ENCODE measurements at places on chromosomes 7 and 10.

- no peak for DNase-seq
Measured at GRCh38 chr10:52249850-52250395, 64.2 kb upstream of the DKK1 start.

GRCh38 chr10:11604865-11605650, 6.4 kb downstream of the USP6NL start:
- no peak for DNase-seq

DNA sequence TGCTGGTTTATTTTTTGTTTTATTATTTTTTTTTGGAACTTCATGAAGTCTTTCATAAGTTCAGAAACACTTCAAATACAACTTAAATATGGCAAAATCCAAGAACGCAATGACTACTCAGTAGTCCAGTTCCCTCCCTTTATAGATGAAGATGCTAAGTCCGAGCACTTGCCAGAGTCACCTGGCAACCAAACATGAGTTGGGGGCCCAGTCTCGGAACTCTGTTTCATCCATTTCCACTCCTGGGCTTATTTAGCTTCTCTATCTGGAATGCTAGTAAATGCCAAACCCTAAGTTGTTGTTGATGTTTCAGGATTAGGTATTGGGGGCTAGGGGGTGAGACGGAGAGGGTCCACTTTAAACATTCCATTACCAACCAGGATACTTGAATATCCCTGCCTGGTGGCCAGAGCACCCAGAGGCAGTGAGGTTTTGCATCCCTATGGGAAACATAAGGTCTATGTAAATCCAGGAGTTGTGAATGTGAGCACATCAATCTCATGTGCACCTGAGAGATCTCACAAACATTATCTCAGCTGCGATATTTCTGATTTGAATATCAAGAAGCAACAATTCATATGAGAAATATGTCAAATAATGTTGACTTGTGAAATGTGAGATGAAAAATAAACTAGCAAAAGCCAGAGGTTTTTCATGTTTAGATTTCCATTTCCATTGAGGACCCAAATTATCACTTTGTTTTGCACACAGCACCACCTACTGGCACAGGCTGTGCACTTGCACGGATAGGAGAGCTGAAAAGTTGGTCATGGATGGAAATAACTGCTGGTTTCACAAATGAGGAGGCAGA, 129.3 kb downstream of the PKD1L1 start:
- DNase-seq, result no peak

GRCh38 chr7:16881844-16882243, at the start of gene AGR3:
Gene AGR3 (minus strand): TSS chr7:16881983. CDS start chr7:16878618, 3,365 bp downstream.
- no peak for DNase-seq

- peak; percentile 87 for DNase-seq
Measured at GRCh38 chr10:122326385-122326784, 48.1 kb upstream of the PLEKHA1 start.

GRCh38 chr10:77825965-77826364, 100.6 kb downstream of the DLG5 start:
- DNase-seq, result no peak

DNA sequence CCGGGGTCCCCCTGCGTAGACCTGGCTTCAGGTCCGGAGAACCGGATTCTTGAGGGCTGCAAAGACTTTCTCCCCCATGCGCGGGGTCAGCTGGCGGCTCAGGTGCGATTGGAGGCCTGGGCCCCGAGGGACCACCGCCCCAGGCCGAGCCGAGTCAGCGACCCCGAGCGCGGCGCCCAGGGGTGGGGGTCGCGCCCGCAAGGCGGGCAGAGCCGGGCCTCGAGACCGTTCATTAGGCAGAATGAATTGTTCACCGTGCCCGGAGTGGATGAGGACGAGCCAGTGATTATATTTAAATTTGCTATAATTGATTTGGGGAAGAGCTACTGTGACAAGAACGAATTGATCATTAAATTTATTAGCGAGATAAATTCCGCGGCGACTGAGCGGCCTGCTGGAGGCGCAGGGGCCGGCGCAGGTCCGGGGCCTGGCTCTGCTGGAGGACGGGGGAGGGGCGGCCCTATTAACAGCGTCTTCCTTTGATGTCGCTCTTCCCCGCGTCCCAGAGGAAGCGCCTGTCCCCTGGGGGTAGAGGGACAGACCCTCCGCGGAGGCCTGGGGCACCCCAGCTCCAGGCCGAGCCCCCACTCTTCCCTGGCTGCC, 7.5 kb downstream of the MNX1 start:
- no peak for DNase-seq

- DNase-seq, result no peak
Measured at GRCh38 chr7:157205438-157205837, 66.7 kb downstream of the UBE3C start.

DNA sequence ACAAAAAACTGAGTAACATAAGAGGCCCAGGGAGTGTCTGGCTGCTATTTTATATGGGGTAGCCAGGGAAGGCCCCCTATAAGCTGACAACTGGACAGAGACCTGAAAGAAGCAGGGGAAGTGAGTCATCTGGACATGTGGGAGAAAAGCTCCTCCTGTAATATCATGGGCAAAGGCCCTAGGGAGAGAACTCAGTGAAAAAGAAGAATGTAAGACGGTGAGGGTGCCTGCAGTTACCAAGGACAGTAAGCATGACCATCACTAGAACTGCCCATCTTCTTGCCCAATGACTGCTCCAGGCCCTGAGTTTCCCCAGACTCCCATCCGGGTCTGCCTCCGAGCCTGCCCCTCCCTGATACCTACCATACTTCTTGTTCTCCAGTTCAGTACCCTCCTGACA, 2.3 kb downstream of the ELMO1 start:
- DNase-seq, result no peak

DNA sequence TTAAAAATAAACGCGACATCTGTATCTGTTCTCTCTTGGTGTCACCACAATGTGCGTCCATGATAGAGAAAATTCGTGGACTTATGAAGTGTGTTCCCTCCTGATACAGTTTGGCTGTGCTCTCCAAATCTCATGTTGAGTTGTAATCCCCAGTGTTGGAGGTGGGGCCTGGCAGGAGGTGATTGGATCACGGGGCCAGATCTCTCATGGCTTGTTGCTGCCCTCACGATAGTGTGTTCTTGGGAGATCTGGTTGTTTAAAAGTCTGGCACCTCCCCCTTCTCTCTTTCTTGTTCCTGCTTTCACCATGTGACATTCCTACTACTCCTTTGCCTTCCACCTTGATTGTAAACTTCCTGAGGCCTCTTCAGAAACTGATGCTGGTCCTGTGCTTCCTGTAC, 229.4 kb upstream of the MYO3A start:
- DNase-seq, result no peak

DNA sequence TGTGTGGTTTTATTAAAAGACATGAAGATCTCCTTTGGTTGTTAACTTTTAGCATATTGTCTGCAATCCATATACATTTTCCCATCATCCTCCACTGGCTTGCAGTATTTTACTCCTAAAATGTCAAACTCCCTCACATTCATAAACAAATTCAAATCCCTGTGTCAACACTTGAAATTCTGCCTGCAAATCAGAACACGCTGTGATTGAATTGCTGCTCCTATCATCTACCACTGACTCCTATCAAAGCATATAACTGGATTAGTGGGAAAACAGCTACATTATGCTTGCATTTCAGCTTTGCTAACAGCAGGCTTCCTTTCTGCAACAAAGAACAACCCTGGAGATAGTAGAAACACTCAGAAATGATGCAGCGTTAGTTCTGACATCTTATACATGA, 281.8 kb upstream of the HGF start:
- no peak for DNase-seq

DNA sequence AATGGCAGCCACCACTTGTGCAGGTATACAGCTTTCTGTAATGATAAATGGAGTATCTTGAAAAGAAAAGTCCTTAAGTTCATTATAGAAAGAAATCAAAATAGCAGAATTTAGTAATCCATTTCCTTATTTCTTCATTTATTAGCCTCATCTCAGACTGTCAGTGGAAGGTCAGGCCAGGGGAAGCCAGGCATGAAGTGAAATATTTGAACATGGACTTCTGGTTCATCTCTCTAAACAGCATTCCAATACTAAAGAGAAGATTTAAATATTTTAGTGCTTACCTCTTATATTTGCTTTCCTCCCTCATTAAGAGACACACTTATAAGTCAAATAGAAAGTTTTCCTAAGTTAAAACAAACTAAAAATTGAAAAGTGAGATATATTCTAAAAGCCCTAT, 26.8 kb downstream of the TRDMT1 start:
- DNase-seq, result no peak

- no peak for DNase-seq
Measured at GRCh38 chr7:112192236-112193154, 13.7 kb downstream of the DOCK4 start.

DNA sequence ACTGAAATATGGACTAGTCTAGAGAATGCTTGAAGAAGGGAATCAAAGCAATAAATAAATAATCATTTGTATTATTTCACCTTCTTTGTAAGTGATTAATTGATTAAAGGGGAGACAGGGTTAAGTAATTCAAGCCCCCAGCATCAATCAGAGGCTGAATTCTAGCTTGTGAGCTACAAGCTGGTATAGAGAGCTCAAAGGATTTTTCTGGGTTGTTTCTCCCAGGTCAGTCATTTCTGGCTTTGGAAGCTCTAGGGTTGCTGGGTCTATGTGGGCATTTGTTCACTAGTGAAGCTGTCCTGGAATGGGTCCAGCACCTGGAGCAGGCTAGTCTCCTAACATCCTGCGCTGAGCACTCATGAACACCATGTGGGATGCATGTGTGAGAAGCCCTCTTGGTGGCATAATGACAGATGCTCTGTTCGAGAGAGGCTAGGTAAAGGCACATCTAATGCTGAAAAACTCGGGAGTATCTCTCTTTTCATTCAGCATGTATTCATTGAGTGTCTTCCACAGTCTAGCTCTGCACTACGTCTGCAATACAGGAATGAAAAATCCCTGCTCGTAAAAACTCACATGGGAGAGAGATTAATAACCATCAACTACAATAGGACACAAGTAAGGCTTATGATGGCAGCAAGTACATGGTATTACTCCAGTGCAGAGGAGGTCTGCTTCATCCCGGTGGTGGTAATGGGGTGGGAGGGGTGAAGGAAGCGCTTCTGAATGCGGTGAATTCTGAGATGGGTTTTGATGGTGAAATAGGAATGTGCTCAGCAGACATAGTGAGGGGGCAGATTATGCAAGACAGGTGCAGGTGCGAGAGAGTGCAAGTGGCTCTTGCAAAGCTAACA, 68.0 kb upstream of the NRP1 start:
- peak; percentile 68 for DNase-seq

DNA sequence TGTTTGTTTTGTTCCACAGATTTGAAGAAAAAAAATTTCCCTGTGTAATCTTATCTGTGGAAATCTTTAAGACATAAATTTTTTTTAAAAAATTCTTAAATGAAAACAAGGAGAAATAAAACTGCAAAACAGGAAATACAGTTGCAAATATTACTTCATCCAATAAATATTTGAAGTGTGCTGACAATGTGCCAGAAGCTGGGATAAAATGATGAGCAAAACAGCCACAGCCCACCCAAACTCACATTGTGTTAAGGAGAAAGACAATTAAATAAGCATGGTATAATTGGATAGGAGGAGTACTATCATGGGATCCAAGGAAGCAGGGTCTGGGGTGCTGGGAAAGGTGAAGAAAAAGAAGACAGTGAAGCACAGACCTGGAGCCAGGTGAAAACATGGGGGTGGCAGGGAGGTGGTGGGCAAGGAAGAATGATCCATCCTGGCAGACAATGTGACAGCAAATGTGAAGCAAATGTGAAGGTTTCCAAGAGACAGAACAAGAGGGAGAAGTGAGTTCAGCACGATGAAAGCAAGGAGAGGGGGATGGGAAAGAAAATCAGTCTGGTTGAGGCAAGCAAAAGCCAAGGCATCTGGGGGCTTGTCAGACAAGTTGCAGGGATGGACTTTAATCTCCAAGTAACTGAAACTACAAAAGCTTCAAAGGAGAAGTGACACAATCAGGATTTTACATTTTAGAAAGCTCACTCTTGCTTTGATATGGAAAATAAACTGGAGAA, 135.9 kb downstream of the HIBADH start:
- DNase-seq, result no peak
